ENCODE measurements at places on chromosomes 1 and 21.

DNA sequence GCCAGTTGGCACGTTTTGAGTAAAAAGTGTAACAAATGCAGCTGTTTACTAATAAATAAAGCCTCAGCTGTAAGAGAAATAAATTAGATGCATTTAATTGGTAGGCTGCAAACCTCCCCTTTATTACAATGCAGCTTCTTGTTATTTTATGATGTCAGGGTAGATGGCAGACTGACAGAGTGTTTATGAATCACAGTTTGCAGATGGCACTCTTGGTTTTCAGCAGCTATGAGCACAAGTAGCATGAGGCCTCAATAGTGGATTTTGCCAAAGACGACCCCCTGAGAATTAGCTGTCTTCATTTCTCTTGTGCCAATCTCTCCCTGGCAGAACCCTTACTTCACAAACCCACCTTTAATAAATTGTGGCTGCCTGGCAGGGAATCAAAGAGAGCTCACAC, 161.2 kb upstream of the C1orf87 start:
- no peak for DNase-seq

DNA sequence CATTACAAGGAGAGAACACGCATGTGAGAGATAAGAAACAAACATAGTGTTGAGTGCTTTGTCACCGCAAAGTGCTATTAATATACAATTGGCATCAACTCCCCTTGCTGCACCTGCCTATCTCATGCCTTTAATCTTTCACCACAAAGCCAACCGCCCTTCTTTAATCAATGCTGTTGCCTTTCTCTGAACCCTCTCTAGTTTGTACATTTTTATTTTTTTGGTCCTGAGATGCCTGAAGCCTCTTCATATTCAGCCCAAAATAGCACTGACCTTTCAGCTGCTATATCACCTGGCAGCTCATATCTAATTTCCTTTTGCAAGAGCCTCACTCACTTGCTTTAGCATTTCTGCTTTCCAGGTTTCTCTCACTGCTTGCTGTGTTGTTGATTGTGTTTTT, 504.7 kb downstream of the NUF2 start:
- no peak for DNase-seq

GRCh38 chr1:64122588-64122987, 80.8 kb upstream of the UBE2U start:
- no peak for DNase-seq

- no peak for DNase-seq
These were observed 31.2 kb upstream of the IFNAR2 start for GRCh38 chr21:33198346-33199099.
